ENCODE measurements at places on chromosomes 13 and 19.

- no peak for DNase-seq
Measured at GRCh38 chr13:95573221-95573620, 20.7 kb downstream of the CLDN10 start.

DNA sequence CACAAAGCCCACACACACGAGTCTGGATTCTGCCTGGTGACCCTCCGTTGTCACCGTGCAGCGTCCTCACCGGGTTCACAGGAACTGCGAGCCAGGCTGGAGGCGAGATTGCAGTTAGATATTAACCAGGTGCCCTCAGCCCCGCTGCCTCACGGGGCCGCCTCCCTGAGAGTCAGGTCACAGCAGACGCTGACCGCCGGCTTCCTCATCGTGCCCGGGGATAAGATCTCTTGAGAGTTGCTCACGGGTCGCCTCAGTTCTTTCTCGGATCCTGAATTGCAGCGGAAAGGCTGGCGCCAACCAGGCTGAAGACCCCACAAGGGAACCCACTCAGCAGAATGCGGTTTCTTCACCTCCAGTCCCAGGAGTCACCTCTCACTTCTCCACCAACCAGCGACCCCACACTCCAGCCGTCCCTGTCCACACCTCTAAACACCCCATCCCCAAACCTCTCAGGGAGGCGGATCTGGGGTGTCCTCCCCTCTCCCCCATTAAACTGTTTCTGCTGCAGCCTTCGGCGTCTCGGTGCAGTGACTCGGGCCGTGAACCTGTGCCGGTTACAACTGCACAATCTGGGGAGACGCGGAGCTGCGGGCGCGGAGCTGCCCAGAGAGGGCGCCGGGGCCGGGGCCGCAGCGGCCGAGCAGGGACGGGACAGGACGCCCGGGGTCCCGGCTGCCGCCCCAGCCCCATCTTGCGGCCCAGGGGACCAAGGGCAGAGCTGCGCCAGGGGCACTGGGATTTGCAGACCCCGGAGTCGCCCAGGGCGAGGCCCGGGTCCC lies 591 bp downstream of the ZNF823 start:
- DNase-seq: peak; percentile 54

- no peak for DNase-seq
Measured at GRCh38 chr13:98483601-98484288, 93.2 kb downstream of the STK24 start.

DNA sequence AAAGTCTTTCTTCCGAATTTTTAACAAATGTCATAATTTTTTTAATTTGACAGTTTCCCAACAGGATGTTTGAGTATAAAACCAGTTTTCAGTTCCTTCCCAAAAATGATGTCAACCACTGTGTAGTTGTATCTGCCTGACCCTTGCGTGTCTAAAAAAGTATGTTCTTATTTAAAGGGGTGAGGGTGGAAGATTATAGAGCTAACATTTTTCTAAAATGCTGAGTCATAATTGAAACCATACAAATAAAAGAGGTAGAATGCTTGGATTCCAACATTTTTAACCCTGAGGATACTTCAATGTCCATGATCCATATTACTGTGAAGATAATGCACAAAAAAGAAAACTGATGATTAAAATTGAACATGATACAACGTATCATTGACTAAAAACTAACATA lies 1388.8 kb downstream of the UQCRFS1 start:
- no peak for DNase-seq

- DNase-seq: no peak
Measured at GRCh38 chr19:29681422-29682235, 16.4 kb downstream of the PLEKHF1 start.

DNA sequence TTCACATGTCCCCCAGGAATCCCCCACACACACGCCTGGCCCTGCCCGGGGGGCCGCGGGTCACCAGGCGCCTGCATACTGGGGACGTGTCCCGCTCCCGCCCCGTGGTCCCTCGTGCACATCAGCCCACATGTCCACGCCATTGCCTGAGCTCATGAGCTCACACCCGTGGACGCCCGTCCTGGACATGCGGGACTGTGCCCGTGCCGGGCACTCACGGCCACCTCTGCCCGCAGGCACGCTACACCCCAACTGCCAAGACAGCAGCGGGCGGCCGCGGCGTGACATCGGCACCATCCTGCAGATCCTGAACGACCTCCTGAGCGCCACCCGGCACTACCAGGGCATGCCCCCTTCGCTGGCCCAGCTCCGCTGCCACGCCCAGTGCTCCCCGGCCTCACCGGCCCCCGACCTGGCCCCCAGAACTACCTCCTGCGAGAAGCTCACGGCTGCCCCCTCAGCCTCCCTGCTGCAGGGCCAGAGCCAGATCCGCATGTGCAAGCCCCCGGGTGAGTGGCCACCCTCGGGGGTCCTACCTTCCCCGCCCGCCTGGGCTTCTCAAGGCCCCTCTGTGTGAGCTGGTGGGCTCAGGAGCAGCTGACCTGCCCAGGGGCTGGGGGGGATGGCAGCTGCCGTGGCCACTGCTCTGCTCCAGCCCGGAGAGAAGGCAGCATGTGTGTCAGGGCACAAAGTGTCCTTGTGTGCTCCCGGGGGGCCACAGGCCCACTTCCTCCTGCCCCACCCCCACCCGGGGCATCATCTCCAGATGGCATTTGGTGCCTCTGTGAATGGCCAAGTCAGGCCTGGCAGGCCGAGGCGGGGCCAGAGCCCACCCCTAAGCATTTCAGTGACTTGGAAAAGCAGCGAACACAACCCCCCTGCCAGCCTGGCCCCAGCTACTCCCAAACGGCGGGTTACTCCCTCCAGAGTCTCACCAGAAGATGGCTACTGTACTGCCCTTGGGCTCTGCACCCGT lies 7.1 kb downstream of the MIDN start:
- DNase-seq: no peak

DNA sequence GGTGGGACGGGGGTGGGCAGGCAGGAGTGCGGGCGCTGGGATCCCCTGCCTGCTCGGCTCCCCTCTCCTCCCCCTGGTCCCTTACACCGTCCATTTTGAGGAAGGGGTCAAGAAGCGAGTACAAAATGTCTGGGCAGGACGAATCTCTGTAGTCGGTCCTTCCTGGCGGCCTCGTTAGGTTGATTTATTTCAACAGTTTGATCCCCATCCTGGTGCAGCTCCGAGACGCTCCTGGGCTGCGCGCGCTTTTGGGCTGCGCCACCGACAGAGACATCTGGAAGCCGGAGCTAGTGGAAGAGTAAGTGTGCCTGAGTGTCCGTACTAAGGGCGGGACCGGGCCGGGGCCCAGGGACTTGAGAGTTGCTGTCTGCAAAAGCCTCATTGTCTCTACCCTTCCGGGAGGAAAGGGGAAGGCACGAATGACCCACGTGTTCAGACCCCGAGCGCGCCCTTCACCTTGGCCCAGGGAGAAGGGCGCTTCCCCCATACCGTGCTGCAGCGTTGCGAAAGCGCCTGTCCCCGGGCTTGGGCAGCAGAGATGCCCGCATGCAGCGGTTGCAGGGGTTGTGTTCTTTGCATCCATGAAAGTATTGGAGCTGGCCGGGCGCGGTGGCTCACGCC lies 1.8 kb downstream of the ZNF114 start:
- peak; percentile 70 for DNase-seq

- DNase-seq: no peak
Measured at GRCh38 chr13:101450749-101451130, 1.7 kb upstream of the ITGBL1 start.

DNA sequence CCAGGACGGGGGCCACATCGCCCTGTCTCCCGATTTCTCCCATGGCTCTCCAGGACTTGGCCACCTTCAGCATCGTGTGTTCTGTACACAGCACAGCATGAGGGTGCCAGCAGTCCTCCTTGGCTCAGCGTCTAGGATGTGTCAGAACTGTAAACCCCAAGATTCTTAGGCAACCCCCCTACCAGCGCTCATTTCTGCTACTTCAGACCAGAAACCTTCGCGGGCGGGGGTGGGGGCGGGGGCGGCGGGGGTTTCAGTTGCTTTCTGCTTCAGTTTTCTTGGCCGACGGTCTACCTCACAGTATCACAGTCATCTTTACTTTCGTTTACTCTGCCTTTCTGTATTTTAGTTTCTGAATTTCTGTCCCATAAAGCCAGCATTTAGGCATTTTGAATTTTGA lies 82.4 kb downstream of the GGACT start:
- DNase-seq: no peak

GRCh38 chr19:40466985-40467734 lies at the start of gene SPTBN4:
Gene SPTBN4 (plus strand): TSS chr19:40467001. CDS start chr19:40472622, 5,621 bp downstream.
- no peak for DNase-seq

DNA sequence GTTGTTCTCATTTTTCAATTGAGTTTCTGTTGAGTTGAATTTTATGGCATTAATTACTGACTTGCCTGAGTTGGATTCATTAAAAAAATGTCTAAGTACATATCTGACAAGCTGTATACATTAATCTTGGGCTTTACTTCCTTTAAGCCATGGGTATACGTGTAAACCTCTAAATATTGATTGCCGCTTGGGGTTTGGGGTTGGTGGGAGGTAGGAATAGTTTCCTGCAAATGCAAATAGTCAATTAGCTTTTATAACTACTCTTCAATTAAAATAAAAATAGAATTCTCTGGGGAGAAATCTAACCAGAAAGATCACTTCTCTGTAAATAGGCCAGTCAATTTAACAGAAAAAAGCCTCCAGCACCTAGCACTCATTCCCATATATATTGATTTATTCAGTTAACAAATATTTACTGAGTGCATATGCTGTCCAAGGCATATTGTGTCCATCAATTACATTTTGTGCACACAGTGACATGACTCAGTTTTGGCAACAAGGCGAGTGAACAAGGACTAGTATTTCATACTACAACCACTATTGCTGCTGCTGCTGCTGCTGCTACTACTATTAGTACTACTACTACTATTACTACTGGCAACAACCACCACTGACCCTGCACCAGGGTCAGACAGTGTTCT lies 306.8 kb downstream of the RFC3 start:
- DNase-seq: no peak

DNA sequence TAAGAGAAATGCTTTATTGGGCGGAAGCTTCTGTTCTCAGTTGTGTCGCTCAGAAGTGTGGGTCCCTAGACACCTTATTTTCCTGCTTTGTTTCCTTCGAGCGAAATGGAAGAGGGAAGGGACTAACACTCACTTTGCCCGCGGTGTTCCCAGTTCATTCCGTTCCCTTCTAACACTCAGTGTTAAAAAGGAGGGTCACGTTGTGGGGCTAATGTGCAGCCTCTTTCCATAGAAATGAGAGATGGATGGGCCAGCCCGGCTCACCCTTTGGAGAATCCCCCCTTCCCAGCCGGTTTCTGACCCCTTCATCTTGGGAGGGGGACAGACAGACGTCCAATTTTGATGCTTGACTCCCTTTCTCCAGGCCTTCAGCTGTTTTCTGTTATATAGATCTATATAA lies 2.3 kb downstream of the ATP11A start:
- DNase-seq: no peak

DNA sequence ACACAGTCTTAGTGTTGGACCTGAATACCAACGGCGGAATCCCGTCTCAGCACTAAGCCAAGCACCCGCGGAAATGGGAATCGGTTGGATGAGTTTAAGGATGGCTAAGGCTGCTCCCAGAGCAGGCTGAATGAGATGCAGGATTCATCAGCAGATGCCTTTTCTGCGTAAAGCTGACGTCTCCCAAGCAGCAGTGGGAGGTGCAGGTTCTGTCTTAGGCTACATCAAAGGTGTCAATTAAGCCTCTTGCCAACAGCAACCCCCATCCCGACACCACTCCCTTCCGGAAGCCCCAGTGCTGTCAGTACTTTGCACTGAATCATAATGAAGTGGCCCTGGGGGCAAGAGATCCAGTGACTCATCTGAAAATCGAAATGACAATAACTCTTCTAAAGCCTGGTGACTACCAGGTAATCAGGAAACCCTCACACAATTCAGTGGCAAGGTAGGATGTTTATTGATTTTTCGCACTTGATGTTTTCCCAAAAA lies 275.6 kb downstream of the DCLK1 start:
- peak; percentile 15 for DNase-seq

- no peak for DNase-seq
Measured at GRCh38 chr19:43658001-43658400, 12.0 kb downstream of the PLAUR start.

DNA sequence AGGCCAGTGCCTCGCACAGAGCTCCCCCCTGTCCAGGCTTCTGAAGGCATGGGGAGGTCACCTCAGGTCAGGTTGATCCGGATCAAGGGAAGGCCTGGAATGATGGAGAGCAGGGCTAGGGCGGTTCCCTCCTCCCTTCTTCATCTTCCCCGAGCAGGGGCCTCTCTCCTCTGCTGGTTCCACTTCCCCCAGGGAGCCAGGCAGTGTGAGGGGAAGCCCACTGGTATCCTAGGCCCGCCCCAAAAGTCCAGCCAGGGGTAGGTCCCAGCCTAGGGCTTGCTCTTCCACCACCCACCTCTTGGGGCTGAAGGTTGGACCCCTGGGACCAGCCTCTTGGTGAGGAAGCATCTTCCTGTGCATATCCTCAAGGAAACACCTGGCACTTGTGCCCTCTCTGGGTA lies 16.4 kb upstream of the PRR19 start:
- peak; percentile 46 for DNase-seq

- DNase-seq: no peak
Measured at GRCh38 chr13:103878891-103879605, 812.8 kb upstream of the SLC10A2 start.

GRCh38 chr19:18480006-18480691 lies 41.7 kb downstream of the ELL start:
- DNase-seq: no peak

DNA sequence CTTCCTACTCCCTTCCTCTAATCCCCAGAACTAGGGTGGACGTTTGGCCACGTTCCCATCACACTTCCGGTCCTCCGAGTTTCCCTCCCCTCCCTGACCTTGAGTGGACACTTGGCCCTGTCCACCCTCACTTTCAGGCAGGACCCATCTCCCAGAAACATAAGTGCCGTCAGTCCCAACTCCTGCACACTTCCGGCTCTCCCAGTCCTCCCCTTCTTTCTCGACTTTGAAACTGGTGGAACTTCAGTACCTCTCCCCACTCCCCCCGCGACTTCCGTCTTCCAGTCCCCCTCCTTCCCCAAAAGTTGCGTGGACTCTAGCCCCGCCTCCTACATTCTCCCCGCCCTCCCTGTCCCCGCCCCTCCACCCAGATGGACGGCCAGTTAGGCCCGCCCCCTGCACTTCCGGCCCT lies 278 bp upstream of the ZNF274 start:
- no peak for DNase-seq

- DNase-seq: no peak
Measured at GRCh38 chr13:98216711-98217285, 39.7 kb upstream of the RNF113B start.

DNA sequence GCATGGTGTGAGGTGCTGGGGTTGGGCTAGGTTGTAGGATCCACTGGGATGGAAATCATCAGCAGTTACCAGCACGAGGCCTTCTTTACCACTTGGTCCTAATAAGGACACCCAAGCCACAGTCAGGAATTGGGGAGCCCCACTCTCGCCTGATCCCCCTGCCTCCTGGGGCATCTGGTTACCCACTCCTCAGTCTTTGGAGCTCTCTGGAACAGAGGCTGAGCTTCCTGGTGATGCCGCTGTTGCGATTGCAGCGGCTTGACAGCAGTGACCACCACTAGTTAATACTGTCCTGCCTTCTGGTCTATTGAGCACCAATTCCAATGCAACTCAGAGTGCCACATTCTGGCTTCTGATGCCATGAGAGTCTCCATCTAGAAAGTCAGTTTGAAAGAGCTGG lies 13.5 kb downstream of the TMEM272 start:
- no peak for DNase-seq
